Tibial artery (tissue), 4 donors: ENCODE measurements at places on chromosomes 12 and 14.

GRCh38 chr14:27409944-27410343 lies 812.1 kb upstream of the NOVA1 start:
- DNase-seq = no peak

- no peak for DNase-seq
These were observed 21.2 kb upstream of the BATF start for GRCh38 chr14:75501080-75501479.

GRCh38 chr12:107875786-107876185 lies 101.3 kb downstream of the ASCL4 start:
- no peak for DNase-seq

DNA sequence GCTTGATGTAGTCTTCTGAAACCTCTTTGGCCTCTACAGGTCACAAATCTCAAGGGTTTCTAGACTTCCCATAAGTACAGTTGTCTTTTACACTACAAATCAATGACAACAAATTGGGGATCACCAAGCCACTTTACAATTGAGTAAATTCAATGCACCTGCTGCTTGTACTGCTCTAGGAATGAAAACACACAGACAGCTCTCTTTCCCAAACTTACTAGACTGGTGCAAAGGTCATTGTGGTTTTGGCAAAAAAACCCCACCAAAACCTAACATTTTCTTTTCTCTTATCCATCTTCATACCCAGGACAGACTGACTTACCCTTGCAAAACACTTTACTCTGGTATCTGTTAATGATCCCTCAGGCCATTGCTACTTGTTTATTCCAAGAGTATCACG lies 2.7 kb downstream of the M6PR start:
- no peak for DNase-seq

DNA sequence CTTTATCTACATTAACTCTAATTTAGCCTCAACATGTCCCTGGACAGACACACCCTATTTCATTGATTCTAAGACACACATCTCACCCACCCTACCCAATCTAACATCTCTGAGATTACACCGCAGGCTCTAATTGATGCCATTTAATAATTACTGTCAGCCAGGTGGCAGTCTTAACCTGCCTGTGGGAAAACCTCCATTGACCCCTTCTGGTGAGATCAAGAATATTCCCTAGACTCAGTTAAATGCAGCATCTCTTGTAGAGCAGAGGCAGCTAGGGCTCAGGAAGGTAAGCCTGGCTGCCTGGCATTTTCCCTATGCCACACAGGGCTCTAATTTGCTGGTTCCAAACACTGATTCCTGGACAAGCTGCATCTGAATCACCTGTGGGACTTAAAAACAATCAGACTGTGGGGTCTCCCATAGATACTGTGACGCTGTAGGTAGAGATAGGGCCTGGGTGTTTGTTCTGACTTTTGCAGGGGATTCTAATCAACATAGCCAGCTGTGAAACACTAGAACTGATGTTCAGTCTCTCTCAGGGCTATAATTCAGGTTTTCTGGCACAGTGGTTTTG lies 14.3 kb downstream of the MCRS1 start:
- DNase-seq = no peak

DNA sequence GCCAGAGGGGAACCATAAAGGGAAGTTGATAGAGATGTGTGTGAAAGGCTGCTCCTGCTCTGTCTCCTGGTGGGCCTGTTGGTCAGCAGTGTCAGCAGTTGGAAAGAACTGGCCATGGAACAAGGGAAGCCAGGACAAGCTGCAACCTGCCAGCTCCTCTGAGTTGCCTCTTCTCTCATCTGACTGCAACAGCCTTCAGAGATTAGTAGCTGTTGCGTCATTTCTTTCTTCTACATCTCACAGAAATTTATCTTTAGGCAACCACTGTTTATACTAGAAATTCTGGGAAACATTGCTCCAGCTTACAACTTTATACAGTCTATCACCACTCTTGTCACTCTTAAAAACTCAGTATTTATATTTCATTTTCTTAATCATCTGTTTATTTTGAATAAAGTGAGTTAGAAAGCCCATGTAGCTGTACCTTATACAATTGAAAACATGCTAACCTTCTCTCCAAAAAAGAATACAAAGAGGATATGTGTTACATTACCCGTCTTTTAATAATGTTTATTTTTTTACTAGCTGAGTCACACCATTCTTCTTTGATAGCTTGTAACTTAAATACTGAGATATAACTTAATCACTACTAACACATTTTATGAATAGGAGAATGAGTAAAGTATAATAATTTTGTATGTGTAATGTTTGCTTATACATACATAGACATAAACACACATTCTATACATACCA lies 224.2 kb downstream of the LRFN5 start:
- no peak for DNase-seq

GRCh38 chr14:105368032-105368417 lies 30.3 kb upstream of the TEX22 start:
- no peak for DNase-seq

GRCh38 chr12:79023784-79024183 lies 159.2 kb downstream of the SYT1 start:
- DNase-seq = no peak

- no peak for DNase-seq
These were observed 213.1 kb upstream of the FLRT2 start for GRCh38 chr14:85316701-85317410.

- DNase-seq = no peak
These were observed 14.2 kb downstream of the CEP128 start for GRCh38 chr14:80927083-80927989.

- no peak for DNase-seq
These were observed 8.5 kb upstream of the SVOP start for GRCh38 chr12:109029411-109029810.

GRCh38 chr12:49541140-49541861 lies 2.5 kb downstream of the KCNH3 start:
- DNase-seq = no peak

GRCh38 chr14:87896393-87897380 lies 96.3 kb downstream of the GALC start:
- DNase-seq = no peak

DNA sequence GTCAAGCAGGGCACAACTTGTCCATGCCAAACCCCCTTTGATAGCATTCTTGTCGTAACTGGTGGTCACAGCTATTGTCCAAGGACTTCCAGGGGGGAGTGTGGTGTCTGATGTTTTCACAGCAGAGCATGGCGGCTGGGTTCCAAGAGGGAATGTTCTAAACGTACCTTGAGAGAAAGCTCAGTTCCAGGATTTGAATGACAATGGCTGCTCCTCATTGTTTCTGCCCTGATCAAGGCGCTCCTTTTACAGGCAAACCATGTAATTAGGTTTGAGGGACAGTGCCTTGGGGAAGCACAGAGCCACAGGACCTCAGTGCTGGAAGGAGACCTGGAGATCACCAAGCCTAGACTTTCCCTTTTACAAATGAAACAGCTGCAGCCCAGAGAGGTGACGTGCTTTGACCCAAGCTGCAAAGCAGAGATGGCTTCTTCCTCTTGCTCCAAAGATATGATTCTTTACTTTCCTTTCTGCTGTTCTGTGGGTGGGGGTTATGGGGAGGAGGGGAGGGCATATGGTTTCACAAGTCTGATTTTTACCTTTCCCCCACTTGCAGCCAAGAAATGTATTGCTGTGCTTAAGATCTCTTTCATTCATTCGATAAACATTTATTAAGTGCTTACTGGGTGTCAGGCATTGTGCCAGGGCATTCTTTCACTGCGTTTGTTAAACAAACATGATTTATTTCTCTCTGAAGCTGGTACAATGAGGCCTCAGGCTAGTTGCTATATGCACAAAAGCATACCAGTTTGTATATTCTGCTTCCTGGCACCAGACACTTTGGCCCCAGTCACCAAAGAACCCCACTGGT lies 172.8 kb downstream of the KTN1 start:
- DNase-seq = no peak

GRCh38 chr14:47257013-47257412 lies 418.4 kb downstream of the MDGA2 start:
- no peak for DNase-seq

GRCh38 chr12:79690638-79691510 lies at the start of gene PAWR:
PAWR (minus strand) TSS chr12:79690964; CDS start chr12:79690244, 720 bp downstream.
- peak; percentile 57 for DNase-seq

- no peak for DNase-seq
These were observed 126.6 kb downstream of the PPM1H start for GRCh38 chr12:62808166-62808879.

DNA sequence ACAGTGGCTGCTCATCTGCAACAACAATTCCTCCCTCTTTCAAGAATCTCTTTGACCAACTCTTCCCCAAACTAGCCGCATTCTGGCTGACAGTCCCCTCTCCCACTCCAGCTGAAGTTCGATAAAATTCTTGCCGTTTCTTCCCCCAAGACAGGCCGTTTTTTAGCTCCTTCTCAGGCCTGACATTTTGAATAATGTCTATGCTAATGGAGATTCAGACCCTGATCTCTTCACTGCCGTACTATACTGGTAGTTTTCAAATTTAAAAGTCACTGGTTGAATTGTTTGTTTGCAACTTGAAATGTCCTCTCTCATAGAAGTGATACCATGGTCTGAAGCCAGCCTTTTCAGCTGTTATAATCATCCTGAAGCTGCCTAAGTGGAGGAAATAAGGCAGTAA lies 65.9 kb upstream of the AMN1 start:
- no peak for DNase-seq

GRCh38 chr14:44163946-44164345 lies 343.1 kb downstream of the FSCB start:
- DNase-seq = no peak

GRCh38 chr14:101410126-101410525 lies 151.2 kb upstream of the DIO3 start:
- DNase-seq = no peak

DNA sequence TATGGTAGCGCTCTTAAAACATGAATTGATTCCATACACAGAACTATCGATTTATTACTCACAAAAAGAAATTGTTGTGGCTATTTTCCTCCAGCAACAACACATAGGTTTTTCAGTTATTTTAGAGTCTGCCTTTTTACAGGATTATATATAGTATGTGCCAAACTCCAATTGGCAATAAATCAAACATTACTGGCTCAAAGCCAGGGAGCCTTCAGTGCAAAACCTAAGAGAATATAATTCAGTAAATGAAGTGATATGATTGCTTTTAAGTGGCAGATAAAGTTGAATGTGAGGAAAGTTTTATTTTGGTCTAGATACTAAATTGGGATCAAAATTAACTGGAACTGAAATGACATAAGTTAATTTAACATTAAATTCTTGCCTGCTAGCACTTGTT lies 234.8 kb downstream of the PIK3C2G start:
- no peak for DNase-seq

DNA sequence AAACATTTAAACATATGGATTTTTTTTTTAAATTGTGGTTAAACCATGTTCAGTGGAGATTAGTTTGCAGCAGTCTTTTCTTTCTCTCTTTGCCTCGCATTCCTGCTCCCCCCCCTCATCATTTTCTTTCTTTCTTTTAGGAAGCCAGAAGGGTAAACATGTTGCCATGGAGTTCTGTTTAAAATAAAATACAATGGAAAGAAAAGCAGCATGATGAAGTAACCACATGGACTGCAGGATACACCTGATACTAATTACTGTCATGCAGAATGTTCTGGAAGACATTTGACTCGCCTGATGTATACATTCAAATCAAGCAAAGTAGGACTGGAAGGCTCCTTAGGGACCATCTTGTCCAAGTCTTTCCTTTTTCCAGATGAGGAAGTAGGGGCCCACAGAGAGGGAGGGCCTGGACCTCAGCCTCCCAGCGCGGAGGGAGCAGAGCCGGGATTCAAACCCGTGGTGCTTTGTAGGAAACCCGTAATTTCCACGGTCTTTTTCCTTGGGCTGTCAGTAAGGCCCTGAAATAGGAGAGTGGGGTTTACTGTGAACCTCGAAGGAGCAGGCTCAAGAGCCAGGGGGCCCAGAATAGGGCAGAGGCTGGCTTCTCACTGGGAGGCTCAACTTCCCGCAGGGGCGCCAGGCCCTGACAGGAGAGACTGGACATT lies 2.4 kb upstream of the MEG3 start:
- DNase-seq = no peak

DNA sequence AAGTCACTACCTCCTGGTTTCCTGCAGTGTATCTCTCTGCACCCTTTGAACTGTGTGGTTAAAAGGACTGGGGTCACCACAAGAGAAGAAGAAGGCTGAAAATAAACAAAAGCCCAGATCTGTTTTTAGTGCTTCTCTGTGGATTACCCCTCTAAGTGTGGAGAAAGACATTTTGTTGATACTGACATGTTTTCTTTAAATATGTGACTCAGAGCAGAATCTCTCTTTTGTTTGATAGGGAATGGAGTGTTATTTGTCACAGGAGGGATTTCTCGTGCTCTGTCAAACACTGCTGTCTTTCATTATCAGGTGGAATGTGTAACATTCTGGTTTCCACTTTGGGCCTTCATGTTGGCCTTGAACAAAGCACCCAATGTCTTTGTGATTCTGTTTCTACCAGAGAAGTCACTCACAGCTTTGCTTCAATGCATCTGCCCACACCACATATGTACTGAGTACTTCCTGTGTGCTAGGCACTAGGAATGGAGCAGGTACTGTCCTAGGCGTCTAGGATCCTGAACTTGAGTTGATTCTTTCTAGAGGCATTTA lies 82.1 kb downstream of the PLXNC1 start:
- DNase-seq = no peak

DNA sequence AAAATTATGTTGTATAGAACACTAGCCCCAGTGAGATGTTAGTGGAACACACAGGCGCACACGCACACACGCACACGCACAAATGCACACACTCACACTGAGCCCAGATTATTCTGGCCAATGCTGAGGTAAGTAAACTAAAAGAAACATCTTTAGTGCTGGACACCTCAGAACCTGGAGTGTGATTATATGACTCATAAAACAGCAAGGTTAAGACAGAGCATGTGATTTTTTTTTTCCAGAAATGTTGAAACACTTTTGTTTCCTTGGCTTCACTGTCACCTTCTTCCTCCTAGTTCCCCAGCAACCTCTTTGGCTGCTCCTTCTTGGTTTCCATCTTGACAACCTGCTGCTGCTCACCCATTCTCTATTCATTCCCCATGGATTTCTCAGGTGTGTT lies 141.0 kb upstream of the ALG10B start:
- DNase-seq = no peak

- DNase-seq = no peak
These were observed 16.3 kb downstream of the OR10P1 start for GRCh38 chr12:55653031-55653430.

DNA sequence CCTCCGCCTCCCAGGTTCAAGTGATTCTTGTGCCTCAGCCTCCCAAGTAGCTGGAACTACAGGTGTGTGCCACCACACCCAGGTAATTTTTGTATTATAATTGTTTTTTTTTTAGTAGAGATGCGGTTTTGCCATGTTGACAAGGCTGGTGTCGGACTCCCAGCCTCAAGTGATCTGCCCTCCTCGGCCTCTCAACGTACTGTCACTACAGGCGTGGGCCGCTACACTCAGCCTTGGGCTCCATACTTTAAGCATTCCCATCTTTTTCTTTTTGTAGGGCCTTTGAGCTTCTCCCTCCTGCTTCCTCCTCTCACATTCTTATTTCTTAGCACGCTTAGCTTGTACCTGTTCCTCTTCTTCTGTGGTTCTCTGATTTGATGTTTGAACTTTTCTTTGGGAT lies 62.8 kb downstream of the SERPINA3 start:
- DNase-seq = no peak

DNA sequence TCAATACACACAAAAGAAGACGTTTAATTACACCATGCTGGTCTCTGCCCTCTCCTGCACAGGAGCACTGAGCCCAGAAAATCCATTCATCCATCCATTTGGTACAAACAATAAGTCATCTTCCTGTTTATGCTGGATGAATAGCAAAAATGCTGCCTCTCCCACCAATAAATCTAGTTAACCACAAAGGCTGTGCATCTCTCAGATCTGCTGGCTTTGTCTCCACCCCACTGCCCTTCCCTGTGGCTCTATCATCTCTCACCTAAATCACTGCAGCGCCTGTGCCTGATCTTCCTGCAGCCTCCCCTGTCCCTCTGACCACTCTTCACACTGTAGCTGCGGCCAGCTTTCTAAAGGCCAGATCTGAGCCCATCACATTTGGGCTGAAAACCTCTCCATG lies 72.9 kb upstream of the DDX11 start:
- no peak for DNase-seq
